ENCODE measurements at places on chromosomes 2 and 18.

- DNase-seq: no peak
These were observed 84.2 kb upstream of the LAPTM4A start for GRCh38 chr2:20135631-20136050.

GRCh38 chr2:222950638-222951285 lies 89.9 kb downstream of the ACSL3 start:
- no peak for DNase-seq

GRCh38 chr2:7427293-7428060 lies 510.3 kb downstream of the RNF144A start:
- DNase-seq: no peak

GRCh38 chr2:155266109-155266508 lies 567.6 kb downstream of the KCNJ3 start:
- no peak for DNase-seq

- DNase-seq: no peak
These were observed 153.5 kb upstream of the ALKAL2 start for GRCh38 chr2:441258-442022.

- DNase-seq: no peak
These were observed 140.9 kb downstream of the TWIST2 start for GRCh38 chr2:238988752-238989151.

- DNase-seq: no peak
These were observed 59.2 kb downstream of the CSRNP3 start for GRCh38 chr2:165528691-165529090.

- no peak for DNase-seq
These were observed 13.9 kb downstream of the GDF7 start for GRCh38 chr2:20680744-20681375.

GRCh38 chr2:27441958-27442919 lies at the start of gene KRTCAP3:
Gene KRTCAP3, plus strand, starts transcription at chr2:27442381. Its CDS starts 32 bp downstream, at chr2:27442413.
- no peak for DNase-seq

GRCh38 chr2:72975017-72975416 lies 57.7 kb downstream of the EMX1 start:
- no peak for DNase-seq

GRCh38 chr2:196927376-196928225 lies 1.1 kb upstream of the PGAP1 start:
- no peak for DNase-seq

DNA sequence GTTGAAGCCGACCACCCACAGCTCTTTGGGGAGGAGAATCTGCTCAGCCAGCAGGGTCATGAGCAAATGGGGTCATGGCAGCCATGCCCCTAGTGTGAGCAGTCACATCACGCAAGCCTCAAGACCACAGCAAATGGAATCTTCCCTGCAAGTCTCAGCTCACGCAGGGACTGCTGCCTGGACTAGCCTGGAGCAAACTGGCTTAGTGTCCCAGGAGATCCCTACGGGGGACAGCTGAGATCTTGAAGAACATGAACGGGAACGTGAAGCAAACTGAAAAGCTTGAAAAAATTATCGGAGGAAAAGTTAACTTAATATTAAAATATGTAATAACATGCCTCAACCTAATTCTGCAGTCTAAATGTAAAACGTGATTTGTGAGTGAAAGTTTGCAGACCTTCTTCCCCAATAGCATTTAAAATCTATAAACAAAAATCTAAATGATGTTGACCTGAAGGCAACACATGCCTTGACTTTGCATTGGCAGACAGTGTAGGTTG lies 118.4 kb downstream of the FAM124B start:
- DNase-seq: no peak

GRCh38 chr2:207107551-207107950 lies 58.2 kb downstream of the KLF7 start:
- peak; percentile 33 for DNase-seq

- DNase-seq: no peak
These were observed 248.7 kb upstream of the SIX3 start for GRCh38 chr2:44692821-44693220.

DNA sequence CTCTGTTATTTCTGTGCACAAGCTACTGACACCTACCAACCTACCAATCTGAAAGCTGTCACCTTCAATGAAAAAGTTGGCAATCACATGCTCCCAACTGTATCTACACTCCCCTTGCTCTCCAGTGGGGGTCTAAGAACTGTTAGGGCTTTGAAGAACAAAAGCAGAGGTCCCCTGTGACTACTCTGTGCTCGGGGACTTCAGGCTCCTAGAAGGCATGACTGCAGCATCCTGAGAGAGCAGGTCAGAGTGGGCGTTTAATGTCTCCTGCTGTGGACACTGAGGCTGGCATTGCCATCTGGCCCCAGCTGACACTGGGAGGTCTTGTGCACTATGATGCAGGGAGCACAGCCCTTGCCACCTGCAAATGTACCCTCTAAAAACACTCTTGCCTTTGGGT lies 93.3 kb downstream of the ACTR2 start:
- no peak for DNase-seq
